ENCODE measurements at places on chromosomes 7 and 10. TPM values are rescaled to one million over a fixed set of nuclear protein-coding genes. Genes with fewer than 3 reads are reported as not detected.

DNAJB12 gene
- 31.5 TPM for total RNA-seq

ZWINT gene
- 83.4 TPM for total RNA-seq

RGS10 gene
- total RNA-seq: 50.8 TPM

FAM185A gene
- total RNA-seq: 6.9 TPM
